NCI-H1694 treated with DMSO at 0.1 percent for 48 hours (cell line): ENCODE measurements at places on chromosomes 1 and 21.

GRCh38 chr1:174931214-174931613 is 68.5 kb upstream of the CACYBP start:
- no peak for DNase-seq

DNA sequence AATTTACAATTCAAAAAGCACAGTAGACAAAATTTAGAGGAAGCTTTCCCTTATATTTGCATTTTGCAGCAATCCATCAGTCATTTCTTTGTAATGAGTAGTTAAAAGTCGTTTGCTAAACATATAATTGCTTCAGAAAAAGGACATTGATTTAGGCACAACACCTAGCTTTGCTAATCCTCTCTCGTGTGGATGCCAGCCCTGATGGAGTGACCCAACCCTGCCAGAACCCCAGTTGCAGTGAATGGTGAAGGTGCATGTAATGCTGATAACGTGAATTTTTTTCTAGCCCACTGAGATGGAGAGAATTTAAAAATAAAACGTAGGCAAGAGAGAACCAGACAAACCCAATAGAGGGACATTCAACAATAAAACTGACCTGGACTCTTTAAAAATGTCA is 263.4 kb downstream of the GRIK1 start:
- no peak for DNase-seq

GRCh38 chr1:89484092-89485038 is 40.3 kb upstream of the LRRC8B start:
- peak; percentile 17 for DNase-seq

- DNase-seq, result no peak
Observed at GRCh38 chr1:66493731-66494130, 40.2 kb upstream of the SGIP1 start.

- no peak for DNase-seq
Observed at GRCh38 chr1:39378377-39378776, 113.1 kb upstream of the BMP8A start.

GRCh38 chr1:231534703-231535159 is 6.3 kb downstream of the TSNAX start:
- DNase-seq, result no peak

GRCh38 chr1:223045164-223045957 is 97.7 kb downstream of the TLR5 start:
- DNase-seq, result no peak

DNA sequence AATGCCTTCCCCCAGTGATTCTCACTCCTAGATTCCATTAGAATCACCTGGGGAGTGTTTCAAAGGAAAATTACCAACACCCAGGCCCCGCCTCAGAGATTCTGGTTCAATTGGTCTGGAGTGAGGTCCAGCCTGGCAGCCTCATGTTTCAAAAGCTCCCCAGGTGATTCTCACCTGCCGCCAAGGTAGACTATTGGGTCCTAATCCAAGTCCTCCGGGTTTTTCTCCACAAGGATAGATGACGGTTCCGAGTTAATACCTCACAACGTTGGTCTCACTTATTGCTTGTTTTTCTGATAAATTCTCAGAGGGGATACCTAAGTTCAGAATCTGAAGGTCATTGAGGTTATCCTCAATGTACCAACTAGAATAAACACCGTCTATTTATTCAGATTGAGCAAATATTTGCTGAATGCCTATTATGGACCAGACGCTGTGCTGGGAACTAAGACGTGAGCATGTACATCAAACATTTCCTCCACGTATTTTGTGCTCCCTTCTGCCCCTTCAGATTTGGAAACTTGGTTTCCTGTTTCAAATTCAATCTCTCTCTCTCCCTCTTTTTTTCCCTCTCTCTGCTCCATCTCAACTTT is 97.5 kb downstream of the SEC16B start:
- no peak for DNase-seq

- DNase-seq, result no peak
Observed at GRCh38 chr1:25485536-25486411, 55.1 kb downstream of the MACO1 start.

DNA sequence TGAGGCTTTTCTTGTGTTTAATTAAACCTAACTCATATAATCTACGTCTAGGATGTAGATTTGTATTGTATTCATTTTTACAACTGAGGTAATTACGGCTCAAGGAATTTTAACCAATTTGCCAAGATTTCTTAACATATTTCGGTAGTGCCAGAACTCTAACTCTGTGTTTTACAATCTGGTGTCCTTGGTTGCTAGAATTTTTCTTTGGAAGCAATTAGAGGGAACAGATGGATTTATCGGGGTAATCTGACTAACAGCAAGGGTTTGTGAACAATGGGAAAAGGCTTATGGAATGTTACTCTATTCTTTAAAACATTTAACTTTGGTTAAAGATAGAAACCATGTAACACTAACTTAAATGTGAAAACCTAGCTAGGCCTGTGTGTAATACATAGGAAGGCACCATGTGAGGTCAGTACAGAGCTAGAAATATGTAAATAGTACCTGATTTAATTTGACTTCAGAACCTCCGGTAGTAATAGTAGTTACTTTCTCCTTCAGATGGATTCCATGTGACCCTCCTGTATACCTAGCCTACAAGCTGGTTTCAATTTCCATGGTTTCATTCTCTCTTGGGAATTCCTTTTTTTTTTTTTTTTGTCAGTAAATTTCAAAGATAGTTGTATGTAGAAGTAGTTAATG is 1.2 kb downstream of the MTF2 start:
- peak; percentile 78 for DNase-seq

GRCh38 chr1:44553127-44553758 is 121.0 kb downstream of the TMEM53 start:
- no peak for DNase-seq

- DNase-seq, result no peak
Observed at GRCh38 chr21:26795866-26796329, 49.3 kb downstream of the ADAMTS1 start.

DNA sequence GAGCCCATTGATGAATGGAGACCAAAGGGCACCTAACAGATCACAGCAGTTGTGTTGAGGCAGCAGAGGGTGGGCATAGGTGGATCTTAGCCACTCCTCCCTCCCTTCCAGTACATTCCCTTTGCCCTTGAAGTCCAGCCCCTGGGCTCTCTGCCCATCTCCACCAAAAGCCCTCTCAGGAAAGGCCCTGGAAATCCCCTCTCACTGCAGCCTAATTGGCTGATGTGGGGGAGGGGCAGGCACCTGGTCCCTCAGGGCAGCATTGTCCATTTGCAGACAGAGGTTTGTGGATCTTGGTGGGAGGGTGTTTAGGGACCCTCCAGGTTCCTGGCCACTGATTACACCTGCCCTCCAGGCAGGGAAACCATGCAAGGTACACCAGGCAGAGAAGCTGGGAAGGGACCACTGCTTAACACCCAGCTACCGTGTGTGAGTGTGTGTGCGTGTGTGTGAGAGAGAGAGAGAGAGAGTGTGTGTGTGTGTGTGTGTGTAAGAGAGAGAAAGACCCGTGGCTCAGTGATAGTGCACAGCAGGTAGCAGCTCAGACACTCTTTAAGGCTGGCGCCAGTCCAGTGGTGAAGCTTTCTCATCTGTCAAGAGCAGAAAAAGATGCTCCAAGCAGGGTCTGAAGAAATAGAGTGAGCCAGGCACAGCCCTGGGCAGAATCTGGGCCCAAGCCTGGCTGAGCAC is 71.1 kb downstream of the MATN1 start:
- no peak for DNase-seq

DNA sequence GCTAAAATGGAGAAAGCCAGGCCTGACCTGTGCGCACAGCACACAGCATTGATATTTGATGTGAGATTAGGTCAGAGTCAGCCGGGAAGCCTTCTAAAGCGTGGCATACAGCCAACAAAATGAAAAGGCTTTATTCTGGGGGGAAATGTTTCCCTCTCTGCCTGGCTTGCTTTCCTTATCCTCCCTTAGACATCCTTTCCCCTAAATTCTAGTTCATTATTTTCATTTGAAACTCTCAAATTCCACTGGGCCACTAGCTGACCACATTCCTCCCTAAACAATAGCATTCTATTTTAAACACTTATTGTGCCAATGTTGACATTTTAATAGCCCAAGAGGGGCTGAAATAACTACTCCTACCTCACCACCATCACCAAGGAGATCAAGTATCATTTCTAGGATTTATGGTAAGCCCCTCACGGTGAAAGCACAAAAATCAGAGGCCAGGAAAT is 49.4 kb downstream of the LEPR start:
- no peak for DNase-seq

- DNase-seq, result no peak
Observed at GRCh38 chr1:243474136-243474881, 218.5 kb downstream of the SDCCAG8 start.

DNA sequence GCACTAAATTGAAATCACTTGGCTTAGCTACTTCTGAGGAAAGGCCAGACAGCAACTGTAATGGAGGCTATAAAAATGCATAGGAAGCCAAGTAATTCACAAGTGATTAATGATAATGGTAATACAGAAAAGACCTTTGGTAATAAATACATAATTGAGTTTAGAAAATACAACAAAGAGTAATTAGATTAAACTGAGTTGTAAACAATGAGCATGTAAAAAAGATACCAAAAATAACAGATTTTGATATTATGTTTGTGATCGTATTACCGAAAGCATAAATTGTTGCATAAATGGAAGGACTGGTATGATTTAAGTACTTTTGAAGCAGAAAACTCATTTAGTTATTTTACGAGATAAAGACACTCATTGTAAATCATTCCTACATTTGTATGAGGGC is 556.7 kb upstream of the TMPRSS15 start:
- DNase-seq, result no peak

GRCh38 chr1:185990565-185990964 is 256.4 kb downstream of the HMCN1 start:
- DNase-seq, result no peak

GRCh38 chr21:29212446-29212845 is 82.0 kb downstream of the MAP3K7CL start:
- DNase-seq, result no peak

DNA sequence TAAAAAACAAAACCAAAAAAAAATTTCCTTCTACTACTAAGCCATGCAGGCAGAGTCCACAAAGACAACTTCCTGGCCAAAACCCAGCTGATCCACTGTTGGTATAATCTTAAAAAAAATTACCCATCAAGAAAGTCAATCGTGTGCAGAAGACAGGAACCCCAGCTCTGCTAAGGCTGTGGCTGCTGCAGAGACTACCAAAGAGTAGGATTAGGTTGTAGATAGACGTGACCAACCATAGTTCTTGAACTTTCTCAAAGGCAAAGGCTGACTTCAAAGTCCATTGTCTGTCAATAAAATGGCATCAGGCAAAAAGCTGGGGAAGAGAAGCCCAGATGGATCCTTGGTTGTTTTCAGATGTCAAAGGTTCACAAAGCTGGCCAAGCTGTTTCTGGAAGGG is 3.4 kb downstream of the PSMB4 start:
- DNase-seq, result no peak

DNA sequence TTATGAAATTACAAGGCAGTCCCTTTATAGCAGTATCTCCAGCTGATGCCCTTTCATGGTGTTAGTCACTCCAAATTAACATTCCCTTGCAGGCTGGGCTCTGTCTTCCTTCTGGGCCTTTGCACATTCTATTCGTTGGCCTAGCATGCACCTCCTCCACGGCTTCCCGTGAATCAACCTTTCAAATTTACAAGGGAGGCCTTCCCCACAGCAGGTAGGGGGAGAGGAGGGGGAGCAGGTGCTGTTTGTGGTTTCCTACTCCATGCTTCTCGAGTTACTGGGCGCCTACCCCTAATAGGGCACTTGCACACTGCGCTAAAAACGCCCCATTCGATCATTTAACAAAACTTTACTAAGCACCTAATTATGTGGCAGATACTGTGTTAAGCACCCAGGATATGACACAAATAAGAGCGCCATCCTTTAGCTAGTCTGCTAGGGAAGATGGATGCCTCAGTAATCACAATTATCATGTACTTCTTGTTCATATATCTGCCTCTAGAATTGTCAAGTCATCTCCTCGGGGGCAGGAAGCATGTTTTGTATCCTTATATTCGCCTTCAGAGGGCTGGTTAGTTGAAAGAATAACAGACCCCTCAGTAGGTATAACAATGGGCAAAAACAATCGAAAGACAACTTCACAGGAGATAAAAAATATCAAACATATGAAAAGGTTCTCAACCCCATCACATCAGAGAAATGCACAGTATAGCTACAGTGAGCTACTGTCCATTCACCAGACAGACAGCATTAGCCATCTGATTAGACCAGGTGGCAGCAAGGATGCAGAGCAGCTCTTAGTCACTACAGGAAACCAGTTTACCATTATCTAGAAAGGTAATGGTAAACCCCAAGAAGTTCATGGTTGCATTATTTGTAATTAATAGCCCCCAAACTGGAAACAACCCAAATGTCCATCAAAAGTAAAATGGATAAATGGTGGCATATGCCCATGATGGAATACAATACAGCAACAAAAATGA is 1.7 kb upstream of the ADAR start:
- no peak for DNase-seq

DNA sequence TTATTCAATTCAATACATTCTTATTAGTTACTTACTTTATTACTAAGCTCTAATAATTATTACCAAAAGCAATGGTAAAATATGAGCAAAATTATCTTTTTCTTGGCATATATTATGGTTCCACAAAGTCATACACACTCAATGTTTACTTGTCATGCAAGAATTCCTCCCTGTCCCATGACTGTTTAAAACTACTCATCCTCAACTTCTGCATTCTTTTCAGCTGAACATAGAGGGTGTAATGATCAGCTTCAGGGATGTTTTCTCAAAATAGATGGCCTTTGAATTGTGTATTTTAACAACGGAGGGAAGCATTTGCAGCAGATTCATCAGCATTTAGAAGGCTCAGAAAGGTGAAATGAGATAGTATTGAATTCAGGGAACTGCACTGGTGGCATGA is 499.0 kb downstream of the RWDD3 start:
- no peak for DNase-seq

DNA sequence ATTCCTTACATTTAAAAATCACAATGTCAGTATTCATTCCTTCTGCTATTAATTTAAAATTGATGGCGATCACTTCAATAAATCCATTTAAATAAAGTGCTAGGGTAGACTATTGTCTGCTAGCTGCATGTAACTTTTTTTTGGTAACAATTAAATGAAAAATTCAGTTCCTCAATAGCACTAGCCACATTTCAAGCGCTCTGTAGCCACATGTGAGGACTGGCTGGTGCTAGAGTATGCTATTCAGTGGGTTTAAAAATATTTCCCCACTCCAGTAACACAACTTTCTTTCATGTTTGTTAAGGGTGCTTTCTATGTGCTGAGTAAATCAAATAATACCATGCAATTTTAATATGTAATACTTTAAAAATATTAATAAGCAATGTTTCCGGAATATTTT is 108.2 kb downstream of the LTN1 start:
- peak; percentile 53 for DNase-seq

DNA sequence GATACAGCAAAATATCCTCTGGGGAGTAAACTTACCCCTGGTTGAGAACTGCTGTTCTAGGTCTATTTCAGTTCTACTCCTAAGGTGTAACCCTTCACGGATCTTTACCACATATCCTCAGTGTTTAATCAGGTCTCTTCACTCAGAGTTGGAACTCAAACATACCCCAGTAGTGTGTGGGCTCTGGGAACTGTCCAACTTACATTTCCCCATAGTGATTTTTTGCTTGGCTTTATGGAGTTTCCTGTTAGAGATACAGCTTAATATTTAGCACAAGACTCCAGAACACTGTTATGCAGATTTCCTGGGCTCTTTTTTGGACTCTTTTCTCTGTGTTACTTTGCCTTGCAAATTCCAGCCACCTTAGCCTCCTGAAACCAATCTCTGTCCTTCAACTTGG is 26.7 kb upstream of the LIN9 start:
- DNase-seq, result no peak

GRCh38 chr1:2046174-2046917 is 3.9 kb upstream of the PRKCZ start:
- no peak for DNase-seq

GRCh38 chr1:224879162-224879803 is 50.2 kb upstream of the DNAH14 start:
- DNase-seq, result no peak
